ENCODE measurements at places on chromosomes 5 and 9.

DNA sequence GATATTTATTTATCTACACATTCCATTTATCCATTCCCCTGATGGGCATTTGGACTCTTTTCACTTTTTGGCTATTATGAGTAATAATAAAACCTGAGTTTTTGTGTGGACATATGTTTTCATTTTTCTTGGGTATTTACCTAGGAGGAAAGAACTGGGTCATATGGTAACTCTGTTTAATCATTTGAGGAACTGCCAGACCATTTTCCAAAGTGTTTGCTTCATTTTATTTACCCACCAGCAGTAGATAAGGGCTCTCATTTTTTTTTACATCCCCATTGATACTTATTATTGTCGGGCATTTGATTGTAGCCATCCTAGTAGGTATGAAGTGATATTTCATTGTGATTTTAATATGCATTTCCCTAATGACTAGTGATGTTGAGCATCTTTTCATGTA is 7.7 kb upstream of the PTPDC1 start:
- DNase-seq, result no peak

- DNase-seq, result no peak
These were observed 593.8 kb downstream of the ISL1 start for GRCh38 chr5:51977014-51977413.

DNA sequence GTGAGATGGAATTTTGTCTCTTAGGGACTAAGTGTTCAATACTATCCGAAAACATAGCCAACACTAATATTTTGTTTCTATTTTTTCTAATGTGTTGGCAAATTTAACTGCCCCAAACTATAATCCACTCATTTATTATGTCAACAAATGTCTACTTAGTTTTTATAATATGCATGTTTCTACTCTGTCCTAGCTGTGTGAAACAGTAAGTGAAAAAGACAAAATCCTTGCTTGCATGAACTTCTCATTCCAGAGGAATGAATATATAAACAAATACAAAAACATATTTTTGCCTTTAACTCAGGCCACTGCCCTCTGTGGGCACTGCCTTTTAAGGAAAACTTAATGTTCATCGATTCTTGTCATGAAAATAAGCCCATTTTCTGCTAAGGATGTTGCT is 1275.4 kb upstream of the CDH18 start:
- DNase-seq, result no peak

DNA sequence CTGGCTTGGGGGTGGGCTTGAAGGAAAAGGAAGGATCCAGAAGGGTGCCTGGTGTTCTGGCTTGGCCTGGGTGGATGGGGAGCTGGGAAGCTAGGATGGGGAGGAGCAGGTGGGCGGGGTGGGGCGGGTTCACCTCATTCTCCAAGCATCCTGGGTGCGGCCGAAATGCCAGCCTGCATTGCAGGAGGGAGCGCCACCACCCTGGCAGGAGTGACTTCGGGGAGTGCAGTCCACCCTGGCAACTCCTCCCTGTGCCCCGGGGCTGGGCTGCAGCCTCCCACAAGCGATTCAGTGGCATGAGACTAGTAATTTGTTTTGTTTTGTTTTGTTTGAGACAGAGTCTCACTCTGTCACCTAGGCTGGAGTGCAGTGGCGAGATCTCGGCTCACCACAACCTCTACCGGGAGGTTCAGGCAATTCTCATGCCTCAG is 5.5 kb downstream of the TTC16 start:
- no peak for DNase-seq

GRCh38 chr5:131209506-131210150 is 38.9 kb downstream of the LYRM7 start:
- DNase-seq, result no peak

GRCh38 chr5:147643142-147643541 is 133.3 kb upstream of the DPYSL3 start:
- DNase-seq, result no peak

DNA sequence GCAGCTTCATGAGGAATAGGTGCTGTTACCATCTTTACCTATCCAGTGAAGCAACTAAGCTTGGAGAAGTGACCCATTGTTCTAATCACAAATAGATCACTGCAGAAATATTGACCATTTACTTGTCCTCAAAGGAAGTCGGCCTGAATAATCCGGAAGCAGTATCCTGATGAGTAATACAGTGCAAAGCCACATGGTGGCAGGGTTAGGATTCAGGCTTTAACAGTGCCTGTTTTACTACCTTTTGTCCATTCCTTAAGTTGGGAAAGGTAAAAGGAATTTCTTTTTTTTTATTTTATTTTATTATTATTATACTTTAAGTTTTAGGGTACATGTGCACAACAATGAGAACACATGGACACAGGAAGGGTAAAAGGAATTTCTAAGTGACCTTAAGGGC is 336.3 kb downstream of the KDM4C start:
- DNase-seq, result no peak

DNA sequence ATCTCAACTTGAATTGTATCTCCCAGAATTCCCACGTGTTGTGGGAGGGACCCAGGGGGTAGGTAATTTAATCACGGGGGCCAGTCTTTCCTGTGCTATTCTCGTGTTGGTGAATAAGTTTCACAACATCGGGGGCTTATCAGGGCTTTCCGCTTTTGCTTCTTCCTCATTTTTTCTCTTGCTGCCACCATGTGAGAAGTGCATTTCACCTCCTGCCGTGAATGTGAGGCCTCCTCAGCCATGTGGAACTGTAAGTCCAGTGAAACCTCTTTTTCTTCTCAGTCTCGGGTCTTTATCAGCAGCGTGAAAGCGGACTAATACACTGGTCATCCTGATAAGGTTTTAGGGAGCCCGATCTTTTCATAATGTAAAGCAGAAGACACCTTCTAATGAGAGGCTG is 687.0 kb upstream of the FTMT start:
- no peak for DNase-seq

- DNase-seq, result no peak
These were observed 4.1 kb downstream of the CFAP95 start for GRCh38 chr9:69824499-69825252.

GRCh38 chr9:123338710-123339665 is 17.0 kb upstream of the CRB2 start:
- no peak for DNase-seq

- no peak for DNase-seq
These were observed 75.3 kb upstream of the TBCA start for GRCh38 chr5:77851176-77852067.

GRCh38 chr5:150159031-150159430 is 3.4 kb upstream of the PDGFRB start:
- DNase-seq, result no peak

DNA sequence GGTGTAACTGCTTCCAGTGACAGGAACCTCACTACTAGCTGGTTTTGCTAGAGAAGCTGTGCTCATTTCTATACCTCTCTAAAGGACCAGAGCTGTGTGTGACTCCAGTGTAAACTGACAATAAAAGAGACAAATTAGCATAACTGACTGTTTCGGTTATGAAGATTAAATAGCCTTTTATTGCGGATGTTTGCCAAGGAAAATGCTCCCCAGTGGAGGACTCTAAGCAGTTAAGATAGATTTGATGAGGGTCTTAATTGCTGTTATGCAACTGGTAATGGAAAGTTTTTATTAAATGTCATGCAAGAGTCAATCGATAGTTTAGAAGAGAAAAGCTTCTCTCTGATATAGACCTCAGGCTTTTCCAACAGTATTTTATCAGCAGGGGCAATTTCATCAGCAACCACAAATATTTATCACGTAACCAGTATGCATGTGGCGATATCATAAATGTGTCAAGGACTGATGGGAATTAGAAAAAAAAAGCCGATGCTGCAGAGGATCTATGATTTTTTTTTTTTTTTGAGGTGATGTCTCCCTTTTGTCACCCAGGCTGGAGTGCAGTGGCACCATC is 275.2 kb upstream of the DMAC1 start:
- DNase-seq, result no peak

DNA sequence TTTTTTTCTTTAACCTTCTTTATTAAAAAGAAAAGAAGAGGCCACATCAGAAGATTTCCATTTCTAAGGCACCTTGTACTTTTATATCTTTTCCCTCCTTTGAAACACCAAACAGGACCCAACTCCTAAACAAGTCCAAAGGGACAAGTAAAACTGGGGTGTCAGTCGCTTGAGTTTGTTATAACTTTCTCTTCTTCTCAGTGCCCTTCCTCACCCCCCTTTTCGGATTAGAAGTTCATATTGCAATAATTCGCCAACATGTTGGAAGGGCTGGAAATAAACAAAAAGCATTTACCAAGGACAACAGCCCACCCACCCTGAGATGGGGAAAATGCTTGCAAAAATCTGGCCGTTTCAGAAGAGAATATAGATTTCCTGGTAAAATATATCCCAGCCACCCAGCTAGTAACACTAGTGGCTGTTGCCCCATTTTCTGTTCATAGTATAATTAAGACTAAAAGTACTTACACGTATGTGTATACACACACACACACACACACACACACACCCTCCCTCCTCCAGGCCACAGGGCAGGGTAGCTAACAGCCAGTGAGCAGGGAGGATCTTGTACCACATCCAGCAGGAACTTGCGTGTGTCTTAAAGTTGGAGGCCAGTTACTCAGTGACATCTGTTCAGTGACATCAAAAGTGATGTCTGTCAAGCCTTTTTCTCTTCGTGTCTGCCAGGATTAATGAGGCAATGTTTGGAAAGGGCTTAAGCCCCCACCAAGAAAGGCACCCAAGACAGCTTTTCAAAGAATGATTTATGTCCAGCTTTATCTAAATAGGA is 149.1 kb upstream of the KLF4 start:
- DNase-seq, result no peak

DNA sequence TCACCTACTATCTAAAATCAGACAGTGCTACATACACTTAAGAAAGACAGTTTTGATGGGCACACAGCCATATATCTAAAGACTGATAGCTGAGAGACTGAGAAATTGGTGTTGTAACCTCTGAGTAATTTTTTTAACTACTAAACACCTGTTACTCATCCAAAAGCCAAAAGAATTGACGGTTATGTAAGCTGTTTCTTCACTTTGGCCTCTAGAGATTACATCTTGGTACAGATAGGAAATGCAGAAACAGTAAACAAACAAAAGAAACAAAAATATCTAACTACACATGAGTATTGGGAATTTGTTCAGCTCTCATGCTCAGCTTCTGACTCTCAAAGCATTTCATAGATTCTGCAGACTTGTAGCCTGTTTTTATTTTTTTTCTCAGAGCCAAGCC is 152.1 kb upstream of the GAS1 start:
- DNase-seq, result no peak

- no peak for DNase-seq
These were observed 18.5 kb downstream of the JADE2 start for GRCh38 chr5:134543820-134544614.

- no peak for DNase-seq
These were observed 15.4 kb upstream of the C5orf47 start for GRCh38 chr5:173973616-173973969.

DNA sequence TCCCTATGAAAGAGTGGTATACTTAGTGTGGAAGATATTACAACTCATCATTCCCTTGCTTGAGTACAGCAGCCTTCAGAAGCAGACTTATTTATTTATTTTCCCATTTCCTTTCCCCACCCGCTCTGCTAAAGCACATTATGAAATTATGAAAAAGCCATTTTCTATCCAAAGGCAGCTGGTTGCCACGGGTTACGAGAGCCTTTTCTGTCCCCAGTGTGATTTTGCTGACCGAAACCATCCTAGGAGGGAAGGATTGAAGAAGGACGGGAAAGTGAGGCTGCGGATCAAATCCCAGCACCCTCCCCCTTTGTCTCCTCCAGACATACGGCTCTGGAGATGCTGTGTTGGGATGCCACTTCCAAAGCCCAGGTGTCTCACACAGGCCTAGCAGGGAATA is 246.9 kb downstream of the TLR4 start:
- no peak for DNase-seq

DNA sequence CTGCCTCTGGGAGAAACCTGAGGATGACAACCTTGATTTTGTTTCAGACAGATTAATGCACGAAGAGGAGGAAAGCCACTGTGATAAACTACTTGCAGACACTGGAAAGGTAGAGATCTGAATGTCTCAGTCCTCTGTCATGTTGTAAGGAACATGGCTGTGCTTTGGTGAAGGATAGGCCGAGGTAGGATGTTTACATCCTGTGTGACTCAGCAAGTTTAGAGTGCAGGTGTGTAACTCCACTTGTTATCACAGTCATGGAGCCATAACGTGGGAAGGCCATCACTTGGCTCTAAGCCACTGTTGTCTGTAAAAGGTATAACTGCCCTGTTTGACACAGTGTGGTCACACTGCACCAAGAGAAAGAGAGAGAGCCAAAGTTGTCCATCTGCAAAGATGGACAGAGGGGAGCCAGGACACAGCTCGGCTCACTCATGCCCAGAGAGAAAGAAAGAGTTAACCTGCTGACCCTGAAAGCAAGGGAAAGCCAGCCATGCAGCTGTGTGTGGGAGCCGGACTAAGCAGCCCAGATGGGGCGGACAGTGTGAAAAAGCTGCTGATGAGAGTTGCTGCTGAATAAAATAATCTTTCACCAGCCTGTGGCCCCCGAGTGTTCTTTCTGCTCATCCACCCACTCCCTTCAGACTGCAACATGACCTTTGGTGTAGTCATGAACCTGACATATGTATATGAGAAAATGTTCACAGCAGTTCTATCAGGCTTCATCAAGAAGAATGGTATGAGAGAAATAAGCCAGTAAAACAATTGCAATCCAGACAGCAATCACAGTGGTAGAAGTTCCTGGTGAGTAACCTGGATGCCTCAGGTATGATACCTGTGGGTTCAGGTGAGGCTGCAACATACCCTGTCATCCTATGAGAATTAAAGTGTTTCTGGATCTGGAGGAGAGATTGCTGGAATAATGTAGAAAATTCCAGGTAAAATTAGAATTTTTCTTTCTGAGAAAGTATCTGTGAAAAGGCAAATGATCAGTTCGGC is 115.9 kb downstream of the TARS1 start:
- DNase-seq, result no peak

GRCh38 chr5:33888587-33888986 is 3.2 kb downstream of the ADAMTS12 start:
- DNase-seq, result no peak

GRCh38 chr9:2700909-2701550 is 16.3 kb upstream of the KCNV2 start:
- DNase-seq, result no peak

DNA sequence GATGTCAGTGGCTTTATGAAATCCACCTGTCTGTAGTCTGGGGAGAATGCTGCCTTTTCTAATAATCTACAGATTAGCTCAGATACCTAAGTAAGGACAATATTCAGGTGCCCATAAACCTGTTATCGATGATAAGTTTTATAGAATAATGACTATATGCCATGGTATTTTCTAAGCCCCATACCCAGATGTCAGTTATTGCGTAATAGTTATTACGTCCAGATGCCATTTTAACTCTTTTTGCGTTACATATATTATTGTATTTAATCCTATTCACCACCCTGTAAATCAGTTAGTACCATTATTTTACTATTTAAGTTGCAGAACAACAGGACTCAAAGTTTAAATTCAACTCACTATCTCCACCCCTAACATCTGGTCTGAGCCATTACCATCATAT is 1343.9 kb upstream of the ACO1 start:
- DNase-seq, result no peak

- no peak for DNase-seq
These were observed 519.3 kb downstream of the ISL1 start for GRCh38 chr5:51902512-51902911.

DNA sequence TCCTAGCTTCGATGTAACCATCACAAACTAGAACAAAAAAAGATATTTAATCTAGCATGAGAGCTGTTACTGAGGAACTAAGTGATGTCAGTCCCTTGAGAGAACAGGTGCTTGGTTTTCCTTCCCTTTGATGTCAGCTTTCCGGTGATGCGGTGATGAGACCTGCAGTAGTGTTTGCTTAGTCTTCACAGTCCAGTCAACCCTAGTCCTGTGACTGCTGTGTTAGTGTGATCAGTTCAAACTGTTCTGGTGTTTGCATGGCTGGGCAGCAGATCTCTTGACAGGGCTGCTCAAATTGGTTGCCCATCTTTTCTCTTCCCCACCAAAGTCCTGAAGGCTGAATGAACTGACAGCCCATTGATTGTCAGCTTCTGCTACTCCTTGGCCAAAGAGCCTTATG is 608.6 kb upstream of the DAB2 start:
- no peak for DNase-seq

All from NCI-H1048 (cell line).